NCI-H2081 (cell line): ENCODE measurements at places on chromosomes 12 and 14.

GRCh38 chr12:98908866-98909265, 263.8 kb downstream of the APAF1 start:
- DNase-seq, result no peak

- DNase-seq, result no peak
These were observed 208.3 kb downstream of the GPHN start for GRCh38 chr14:66716227-66716626.

DNA sequence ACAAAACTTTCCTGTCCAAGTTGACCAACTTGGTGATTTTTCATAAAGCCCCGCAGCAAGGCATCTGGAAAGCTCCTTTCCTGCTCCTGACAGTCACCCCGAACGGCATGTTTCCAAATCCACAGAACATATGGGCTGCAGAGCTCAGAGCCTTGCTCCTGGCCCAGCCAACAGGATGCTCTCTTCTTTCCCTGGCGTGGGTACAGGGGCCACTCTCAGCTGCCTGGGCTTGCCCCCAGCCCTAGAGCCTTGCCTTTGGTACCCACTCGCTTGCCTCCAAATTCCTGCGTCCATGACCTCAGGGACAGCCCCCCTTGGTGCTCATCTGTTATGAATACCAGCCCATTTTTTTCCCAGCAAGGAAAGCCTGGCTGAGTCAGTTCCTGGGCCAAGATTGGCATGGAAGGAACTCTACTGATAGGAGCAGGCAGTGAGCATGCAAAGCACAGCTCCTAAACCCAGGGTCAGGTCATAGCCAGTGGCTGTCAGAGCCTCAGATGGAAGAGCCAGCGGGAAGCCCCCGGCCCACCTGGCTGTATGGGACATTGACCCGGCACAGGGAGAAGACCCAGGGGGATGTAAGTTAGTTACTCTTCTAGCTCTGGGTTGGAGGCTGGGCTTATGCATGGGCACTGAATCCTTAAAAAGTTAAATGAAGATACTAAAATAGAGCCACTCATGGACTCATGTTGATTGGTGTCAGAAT, 105.3 kb upstream of the RTL1 start:
- no peak for DNase-seq

DNA sequence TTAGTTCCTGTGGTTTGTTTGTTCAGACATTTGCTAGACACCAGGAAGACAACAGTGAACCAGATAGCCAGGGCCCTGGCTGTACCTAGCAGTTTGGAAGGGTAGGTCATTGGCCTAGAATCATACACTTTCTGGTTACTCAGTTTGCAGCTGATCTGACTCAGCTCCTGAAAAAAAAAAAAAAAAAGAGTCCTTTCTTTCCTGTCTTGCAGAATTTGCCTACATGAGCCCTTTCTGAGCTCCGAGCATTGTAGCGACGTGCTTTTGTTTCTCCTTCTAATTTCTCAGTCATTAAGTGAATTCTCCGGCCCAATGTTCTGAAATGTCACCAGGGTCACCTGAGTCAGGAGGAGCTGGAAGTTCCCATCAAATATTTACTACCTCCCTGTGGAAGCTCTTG, 2.4 kb downstream of the CABP1 start:
- no peak for DNase-seq

- peak; percentile 88 for DNase-seq
These were observed 136.3 kb downstream of the AEBP2 start for GRCh38 chr12:19575337-19576243.

DNA sequence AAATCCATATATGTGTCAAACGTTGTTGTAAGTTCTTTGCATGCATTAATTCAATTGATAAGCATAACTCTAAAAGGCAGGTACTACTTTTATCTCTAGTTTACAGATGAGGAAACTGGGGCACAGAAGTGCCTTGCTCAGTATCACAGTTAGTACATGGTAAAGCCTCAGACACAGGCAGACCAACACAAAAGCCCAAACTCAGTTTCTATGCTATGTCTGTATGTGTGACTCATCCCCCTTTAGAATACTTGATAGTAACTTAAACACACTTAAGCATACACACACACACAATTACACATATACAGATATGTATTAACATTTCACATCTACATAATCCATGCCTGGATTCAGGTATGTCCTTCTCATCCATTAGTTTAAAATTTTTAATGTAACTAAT, 88.0 kb downstream of the EPS8 start:
- DNase-seq, result no peak

DNA sequence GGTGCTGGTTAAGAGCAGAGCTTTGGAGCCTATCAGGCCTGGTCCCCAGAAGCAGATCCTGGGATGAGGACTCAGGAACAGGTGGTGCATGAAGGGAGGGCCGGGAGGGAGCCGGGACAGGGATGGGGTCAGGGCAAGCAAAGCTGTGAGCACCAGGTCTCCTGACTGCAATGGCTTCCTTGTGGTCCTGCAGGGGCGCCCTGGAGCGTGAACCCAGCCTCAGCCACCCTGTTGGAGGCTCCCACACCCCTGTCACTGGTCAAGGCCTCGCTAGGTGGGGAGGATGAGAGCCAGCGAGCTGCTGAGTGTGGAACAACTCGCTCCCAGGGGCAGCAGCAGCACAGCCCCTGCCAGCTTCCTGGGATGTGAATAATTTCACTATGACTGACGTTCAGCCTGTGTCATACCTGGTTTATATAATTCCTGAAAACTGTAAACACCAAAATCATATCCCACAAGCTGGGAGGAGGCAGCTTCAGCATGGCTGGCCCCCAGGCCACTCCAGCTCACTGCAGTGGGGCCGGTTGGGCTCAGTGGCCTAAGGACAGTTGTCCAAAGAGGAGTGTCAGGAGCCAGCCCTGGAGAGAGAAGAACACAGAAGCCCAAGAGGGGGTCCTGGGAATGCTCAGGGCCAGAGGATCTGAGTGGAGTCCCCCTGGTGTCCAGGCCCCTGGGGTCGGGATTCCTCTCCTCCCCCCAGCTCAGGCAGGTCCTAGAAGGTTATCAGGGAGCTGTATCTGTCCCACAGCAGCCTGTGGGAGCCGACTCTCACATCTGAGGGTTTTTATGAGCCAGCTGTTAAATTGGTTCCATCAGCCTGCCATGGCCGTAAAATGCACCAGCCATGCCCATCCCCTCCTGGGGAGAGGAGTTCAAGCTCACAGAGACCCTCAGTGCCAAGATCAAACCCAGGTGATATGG, 272.9 kb downstream of the ADGRD1 start:
- no peak for DNase-seq

GRCh38 chr12:124391340-124392261, 96.7 kb downstream of the RFLNA start:
- DNase-seq, result no peak

DNA sequence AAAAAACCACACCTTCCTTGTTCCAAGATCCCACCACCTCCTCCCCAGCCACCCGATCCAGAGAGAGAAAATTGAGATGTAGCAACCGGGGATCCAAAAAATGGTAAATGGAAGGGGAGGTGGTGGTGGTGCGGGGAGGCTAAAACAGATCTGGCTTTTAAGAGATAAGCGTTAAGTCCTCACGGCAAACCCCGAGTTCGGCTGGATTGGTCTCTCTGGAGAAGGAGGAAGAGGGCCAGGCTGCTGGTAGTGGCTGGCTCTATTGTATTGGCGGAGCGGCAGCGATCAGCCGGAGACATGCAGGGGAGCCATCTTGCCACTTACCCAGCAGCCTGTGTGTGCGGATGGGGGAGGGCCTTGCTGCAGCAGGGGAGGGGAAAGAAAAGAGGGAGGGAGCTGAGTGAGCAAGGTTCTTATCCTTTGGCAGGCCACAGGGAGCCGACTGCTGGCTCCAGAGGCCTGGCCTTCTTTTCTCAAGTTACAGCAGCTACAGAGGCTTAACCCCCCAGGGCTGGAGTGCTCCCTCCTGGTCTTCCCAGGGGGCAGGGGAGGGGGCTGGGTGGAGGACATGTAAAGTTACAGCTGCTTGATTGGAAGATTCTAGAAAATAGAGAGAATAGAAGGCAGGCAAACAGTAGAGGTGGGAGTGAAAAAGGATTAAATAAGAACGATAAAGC, 14.1 kb upstream of the CDH24 start:
- no peak for DNase-seq

GRCh38 chr14:71508901-71509300, 423.3 kb upstream of the RGS6 start:
- no peak for DNase-seq

- DNase-seq, result no peak
These were observed 137.8 kb downstream of the SLC25A21 start for GRCh38 chr14:37034410-37035285.

DNA sequence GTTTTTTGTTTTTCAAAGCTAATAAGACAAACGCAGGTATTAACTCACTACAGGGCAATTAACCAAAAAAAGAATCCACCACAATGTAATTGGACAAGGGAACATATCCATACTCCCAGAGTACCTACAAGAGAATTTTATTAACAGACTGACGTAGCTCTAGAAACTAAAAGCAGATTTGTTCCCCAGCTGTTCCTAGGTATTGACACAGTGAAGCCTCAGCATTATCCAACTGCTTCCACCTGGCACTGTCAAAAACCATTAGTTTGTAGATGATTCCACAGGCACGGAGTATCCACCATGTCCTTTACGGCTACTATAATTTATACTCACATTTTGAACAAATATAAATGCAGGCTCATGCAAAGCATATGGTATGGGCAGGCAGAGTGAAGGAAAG, 22.3 kb downstream of the PPM1H start:
- peak; percentile 13 for DNase-seq

DNA sequence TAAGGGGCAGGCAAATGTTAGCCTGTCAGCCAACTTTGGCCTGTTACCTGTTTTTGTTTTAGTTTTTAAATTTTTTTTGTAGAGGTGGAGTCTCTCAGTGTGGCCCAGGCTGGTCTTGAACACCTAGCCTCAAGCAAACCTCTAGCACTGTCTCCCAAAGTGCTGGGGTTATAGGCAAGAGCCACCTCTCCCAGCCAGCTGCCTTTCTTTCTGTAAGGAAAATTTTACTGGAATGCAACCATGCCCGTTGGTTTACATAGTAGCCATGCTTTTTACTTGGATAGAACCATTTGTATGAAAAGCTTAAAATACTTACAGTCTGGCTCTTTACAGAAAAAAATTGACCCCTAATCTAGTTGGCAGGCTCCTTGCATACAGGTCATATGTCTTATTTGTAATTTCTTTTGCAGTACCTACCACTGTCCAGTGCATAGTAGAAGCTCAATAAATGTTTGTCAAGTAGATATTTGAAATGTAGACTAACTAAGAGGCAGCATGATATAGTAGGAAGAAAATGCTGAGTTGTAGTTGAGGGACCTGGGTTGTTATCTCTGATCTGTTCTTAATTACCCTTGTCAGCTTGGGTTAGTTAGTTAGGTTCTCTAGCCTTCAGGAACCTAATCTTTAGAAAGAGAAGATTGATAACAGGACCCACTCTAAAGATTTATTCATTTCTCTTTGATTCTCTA, 4.7 kb downstream of the MDM2 start:
- DNase-seq, result no peak

- DNase-seq, result peak; percentile 75
These were observed 101.9 kb upstream of the ADAMTS20 start for GRCh38 chr12:43653917-43654316.

- DNase-seq, result no peak
These were observed 24.2 kb downstream of the GALNT16 start for GRCh38 chr14:69284170-69284569.

DNA sequence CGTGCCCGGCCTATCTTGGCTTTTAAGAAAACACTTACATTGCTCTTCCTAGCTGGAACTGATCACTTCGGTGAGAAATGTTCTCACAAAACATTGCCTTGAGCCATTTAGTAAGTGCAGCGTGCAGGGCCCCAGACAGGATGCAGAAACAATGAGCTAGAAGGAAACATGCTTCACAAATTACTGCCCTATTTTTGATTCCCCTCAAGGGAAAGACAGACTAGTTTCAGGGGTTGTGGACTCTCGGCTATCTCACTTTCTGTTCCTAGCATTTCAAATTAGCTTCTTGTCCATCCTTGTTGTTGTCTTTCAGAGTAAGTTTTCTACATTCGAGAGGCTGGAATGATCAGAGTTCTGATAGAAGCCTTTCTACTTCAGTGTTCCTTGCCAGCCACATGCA, 21.6 kb downstream of the TGFB3 start:
- no peak for DNase-seq

DNA sequence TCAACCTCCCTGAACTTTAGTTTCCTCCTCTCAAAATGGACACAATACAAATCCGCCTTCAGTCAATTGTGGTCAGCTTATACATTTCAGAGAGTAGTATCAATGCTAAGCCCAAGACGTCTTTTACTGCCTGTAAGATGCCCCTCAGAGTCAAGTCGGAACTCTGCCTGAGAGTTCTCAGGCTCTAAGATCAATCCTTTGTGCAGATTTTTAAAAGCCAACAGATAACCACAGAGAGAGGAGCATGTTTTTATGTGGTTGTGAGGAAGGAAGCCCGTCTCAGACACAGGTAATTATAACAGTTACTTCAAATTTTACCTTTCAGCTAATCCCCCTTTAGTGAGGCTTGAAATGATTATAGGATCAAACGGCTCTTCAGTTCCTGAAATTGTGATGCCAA, 91.6 kb downstream of the HELB start:
- no peak for DNase-seq
